Nucleus accumbens (tissue), 56 donors: ENCODE measurements at places on chromosomes 12 and 14.
A peak's percentile ranks its signal among the peaks of the same experiment; 100 is the strongest.

GRCh38 chr12:23399402-23399933 lies 550.0 kb downstream of the SOX5 start:
- DNase-seq: no peak

DNA sequence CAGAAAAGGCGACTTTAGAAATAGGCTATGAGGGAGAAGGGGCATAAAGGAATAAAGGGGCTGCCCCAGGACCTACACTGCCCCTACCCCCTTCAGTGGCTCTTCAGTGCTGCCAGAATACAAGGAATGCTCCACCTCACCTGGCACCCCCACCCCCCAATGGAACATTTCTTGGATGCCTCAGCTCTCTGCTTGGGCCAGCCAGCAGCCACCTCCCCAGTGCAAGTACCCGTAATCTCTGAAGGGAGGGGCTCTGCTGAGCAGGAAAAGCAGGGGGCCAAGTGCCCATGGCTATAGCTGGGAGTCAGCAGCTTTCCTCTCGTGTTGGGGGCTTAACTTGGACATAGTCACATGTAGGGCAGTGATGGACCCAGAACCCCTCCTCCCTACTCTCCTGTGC lies 33.3 kb downstream of the BAZ2A start:
- DNase-seq: no peak

DNA sequence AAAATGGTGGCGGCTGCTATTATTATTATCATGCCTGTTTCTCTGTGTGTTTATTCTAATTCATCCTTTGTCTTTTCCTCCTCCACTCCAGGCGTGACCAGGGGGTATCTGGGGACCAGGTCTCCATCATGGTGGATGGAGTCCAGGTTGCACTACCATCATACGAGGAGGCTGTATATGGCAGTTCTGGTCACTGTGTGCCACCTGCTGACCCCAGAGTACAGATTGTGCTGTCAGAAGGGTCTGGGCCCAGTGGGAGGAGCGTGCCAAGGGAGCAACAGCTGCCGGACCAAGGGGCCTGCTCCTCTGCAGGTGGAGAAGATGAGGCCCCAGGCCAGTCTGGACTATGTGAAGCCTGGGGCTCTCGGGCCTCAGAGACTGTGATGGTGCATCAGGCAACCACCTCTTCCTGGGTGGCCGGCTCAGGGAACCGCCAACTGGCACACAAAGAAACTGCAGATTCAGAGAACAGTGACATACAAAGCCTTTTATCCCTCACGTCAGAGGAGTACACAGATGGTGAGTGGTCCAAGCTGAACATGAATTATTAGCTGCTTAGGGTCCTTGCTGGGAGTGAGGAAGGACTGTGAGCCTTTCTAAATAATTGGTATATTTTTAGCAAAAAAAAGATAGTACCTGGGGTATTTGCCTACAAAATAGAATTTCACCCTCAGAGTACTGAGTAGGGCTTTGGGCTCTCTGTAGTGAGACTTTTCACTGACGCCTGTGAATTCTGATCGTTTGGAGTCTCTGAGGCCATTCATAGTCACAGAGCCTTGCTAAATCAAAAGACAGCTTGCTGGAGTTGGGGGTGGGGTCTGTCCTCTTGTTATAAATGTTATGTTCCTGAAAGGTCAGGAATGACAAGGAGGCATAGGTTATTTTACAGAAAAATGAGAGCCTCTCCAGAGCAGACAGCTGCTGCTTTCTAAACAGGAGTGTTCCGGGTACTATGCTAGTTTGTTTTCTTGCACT lies 58.1 kb upstream of the SRSF5 start:
- peak; percentile 21 for DNase-seq

DNA sequence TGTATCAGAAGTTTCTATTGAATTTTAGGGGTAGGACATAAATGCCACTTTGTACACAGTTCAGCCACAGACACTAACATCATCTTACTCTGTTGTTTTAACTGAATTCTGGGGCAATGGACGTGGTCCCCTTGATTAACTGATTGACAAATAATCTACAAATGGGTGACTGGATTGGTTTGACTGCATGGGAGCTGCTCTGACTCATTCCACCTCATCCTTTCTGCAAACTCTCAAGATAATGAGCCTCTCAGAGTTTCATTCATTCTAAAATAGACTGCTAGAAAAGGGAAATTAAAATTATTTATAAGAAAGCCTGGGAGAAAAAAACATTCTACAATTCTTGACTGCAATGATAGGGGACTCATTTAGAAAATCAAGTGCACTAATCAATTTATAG lies 570.4 kb upstream of the SEL1L start:
- DNase-seq: no peak

GRCh38 chr12:47214771-47215170 lies 135.0 kb upstream of the AMIGO2 start:
- no peak for DNase-seq

DNA sequence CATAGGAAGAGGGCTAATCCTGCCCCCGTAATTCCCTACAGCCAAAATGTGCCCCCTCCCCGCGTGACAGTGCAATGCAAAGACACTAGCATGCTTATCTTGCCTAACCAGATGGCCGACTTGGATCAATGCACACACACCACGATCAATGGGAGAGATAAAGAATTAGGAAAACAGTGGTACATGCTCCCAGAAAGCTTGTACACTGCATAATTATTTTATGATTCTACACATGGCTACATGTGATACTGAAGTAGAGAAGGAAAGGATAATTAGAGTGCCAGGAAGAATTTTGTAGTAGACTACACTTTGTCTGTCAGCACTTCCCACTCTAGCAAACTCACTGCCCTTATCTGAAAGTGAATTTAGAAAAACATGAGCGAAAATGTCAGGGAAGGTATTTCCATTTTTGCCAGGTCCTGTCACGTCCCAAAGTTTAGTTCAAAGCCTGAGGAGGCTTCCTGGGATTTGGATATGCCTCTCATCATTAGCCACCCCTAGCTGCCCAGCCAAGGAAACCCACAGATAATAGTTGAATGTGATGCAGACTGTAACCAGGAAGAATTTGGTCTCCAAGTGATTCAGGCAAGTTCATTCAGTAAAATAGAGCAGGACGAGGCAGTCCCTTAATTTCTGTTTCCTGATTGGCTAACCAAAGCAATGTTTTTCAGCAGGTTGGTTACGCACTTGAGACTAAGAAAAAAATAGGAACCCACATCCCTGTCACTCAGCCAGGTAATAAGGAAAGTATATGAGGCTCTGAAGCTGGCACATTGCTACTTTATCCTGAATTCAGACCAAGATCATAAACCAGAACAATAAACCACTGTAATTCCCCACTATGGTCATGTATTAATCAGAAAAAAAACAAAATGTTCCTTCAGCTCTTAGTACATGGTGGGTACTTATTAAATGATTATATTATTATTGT lies 199.6 kb upstream of the OTX2 start:
- DNase-seq: no peak

DNA sequence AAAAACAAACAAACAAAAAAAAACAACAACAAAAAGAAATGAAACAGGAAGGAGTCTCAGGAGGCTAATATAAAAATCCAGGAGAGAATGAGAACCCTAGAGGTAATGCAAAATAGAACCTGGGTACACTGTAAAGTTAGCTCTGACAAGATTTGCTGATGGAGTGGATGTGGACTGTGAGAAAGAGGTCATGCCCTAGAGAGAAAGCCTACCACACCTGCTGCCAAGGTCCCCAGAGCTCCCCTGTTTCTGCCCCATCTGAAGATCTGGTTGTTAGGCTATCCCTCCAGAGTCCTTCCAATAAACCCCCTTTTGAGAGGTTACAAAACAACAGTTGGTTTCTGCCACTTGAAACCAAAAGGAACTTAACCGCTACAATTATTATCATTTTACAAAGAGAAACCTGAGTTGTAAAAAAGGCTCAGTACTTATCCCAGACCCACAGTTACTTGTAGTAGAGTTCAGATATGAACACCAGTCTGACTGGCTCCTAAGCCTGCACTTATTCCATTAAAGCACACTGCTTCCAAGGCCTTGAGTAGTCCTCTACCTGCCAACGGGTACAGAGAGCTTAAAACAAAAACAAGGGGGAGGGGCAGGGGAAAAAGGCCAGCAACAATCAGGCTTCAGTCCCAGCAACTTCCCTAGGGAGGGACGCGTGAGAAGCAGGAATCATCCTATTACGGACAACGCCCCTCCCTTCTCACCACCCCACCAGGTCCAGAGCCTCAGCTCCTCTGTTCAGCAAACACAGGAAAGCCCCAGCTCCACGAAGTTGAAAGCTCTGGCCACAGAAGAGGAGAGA lies 27.7 kb downstream of the PPP1R13B start:
- DNase-seq: no peak

GRCh38 chr12:88188180-88188579 lies 46.1 kb downstream of the TMTC3 start:
- DNase-seq: no peak

- no peak for DNase-seq
Observed at GRCh38 chr14:84671776-84672175, 858.2 kb upstream of the FLRT2 start.

DNA sequence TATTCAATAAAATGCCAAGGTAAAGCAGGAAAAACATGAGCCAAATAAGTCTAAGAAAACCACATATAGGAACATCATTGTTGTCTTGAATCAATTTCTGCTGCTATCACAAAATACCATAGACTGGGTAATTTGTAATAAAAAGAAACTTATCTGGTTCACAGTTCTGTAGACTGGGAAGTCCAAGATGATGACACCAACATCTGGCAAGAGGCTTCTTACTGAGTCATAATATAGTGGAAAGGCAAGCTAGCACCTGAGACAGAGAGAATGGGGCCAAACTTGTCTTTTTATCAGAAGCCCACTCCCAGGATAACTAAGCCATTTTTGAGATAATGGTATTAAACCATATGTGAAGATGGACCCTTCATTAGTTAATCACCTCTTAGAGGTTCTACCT lies 975.9 kb downstream of the FLRT2 start:
- DNase-seq: no peak

GRCh38 chr14:87999277-87999676 lies 5.7 kb upstream of the GPR65 start:
- DNase-seq: no peak

GRCh38 chr14:88934351-88934806 lies 109.9 kb downstream of the TTC8 start:
- no peak for DNase-seq

DNA sequence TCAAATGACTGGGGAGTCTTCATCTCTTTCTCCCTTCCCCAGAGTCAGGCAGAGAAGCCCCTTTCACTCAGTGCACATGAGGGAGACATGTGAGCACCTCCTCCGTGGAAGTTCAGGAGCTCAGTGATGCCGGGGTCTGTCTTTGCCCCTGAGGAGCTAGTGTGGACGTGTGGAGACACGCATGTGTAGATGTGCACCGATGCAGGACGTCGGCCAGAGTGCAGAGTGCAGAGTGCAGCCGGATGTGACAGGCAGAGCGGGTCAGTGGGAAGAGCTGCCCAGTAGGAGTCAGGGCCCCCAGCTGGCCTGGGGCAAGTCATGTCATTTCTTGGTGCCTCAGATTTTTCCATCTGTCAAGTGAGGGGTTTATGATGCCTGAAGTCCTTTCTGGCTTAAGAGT lies 20.7 kb downstream of the TSPAN9 start:
- no peak for DNase-seq

- DNase-seq: no peak
Observed at GRCh38 chr14:105053421-105053820, 11.8 kb downstream of the GPR132 start.

GRCh38 chr14:62062645-62063044 lies 300.4 kb downstream of the SNAPC1 start:
- no peak for DNase-seq

GRCh38 chr12:105744371-105745058 lies 394.2 kb downstream of the NUAK1 start:
- no peak for DNase-seq

DNA sequence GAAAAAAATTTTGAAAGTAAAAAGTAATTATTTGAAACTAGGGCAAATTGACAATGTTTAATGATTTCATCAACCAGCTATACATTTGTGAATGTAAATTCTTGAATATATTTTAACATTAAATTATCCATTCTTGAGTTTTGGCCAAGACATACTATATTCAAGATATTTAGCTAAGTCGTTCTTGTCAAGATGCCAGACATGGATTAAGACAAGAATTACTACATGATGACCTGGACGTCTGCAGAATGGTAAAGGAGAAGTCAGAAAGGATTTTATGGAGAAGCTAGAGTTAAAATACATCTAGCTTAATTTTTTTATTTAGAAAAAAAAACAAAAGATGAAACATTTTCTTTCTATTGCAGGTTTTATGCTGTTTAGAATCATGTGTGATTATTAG lies 255.8 kb downstream of the TMTC2 start:
- no peak for DNase-seq

DNA sequence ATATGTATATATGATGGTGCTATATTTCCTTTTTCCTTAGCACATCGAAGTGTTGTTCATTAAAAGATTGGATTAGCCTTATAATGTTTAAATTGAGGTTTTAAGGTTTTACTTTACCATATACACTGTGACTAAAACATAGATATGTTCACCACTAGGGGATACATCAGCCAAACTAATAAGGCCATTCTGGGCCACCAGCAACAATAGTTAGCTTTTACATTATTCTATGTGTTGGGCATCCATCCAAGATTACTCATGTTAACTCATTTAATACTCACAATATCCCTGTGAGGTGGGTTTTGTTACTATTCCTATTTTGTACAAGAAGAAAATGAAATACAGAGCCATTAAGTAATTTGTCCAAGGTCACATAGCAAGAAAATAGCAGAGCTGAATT lies 202.6 kb upstream of the AVPR1A start:
- DNase-seq: no peak

DNA sequence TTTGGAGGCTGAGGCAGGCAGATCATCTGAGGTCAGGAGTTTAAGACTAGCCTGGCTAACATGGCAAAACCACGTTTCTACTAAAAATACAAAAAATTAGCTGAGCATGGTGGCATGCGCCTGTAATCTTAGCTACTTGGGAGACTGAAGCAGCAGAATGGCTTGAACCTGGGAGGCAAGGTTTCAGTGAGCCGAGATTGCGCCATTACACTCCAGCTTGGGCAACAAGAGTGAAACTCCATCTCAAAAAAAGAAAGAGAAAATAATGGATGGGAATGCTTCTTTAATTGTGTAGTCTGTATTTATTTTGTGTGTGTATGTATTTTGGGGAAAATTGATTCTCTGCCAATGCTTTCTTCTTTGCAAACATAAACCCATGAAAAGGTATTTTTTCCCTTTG lies 32.5 kb downstream of the SRGAP1 start:
- DNase-seq: no peak

- DNase-seq: peak; percentile 34
Observed at GRCh38 chr12:56634837-56635791, 5.0 kb upstream of the BAZ2A start.
